ENCODE measurements at places on chromosomes 5 and 9. TPM values are rescaled to one million over a fixed set of nuclear protein-coding genes. Genes with fewer than 3 reads are reported as not detected.

DNA sequence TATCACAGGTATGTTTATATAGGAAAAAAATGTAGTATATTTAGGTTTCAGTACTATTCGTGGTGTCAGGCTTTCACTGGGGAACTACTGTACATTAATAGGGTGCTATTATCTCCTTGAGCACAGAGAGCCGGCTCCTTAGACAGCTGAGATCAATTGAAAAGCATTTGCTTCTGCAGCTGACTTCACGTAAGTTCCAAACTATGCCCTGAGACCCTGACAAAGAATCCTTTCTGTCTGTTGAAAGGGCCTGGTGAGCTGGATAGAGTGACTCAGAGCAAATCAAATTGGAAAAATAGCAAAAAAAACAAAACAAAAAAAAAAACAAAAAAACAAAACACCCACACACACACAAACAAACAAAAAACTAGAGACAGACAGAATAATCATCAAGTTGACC lies 652.0 kb downstream of the MTRR start:
- H3K27me3 ChIP-seq = peaks cover 4% of the 10 kb centered on the region
- no peak overlapping the region for H3K4me3 ChIP-seq
- H3K4me1 ChIP-seq = no peaks in the 10 kb centered on the region
- H3K27ac ChIP-seq = no peak overlapping the region
- H3K36me3 ChIP-seq = no peaks in the 10 kb centered on the region

- no peak overlapping the region for H3K27ac ChIP-seq
- peaks cover 5% of the 10 kb centered on the region for H3K4me1 ChIP-seq
- H3K36me3 ChIP-seq = peaks cover 2% of the 10 kb centered on the region
These were observed 40.3 kb downstream of the SLC24A2 start for GRCh38 chr9:19748278-19749126.

DNA sequence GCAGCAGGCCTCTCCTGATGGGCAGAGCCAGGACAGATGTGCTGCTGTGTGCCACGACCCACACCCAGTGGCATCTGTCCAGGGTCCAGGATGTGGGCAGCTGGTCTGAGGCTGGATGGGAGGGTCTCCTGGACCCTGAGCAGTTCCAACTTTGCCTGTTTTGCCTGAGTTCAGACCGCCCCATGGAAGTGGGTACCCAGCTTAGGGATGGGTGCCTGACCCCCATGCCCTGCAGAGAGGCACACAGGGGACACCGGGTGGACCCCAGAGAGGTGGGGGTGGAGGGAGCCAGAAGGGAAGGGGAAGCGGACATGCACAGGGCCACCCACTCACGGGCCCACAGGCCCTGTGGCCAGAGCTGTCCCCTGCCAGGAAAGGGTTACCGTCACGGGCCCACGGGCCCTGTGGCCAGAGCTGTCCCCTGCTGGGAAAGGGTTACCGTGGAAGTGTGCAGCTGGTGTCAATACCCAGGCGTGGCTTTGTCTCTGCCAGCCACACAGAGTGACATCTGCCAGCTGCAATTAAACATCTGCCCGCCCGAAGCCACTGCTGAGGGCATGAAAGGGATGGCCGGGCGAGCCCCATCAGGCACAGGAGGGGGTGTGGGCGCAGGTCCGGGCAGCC lies 50.0 kb downstream of the NACC2 start:
- H3K27ac ChIP-seq = no peak overlapping the region
- DNase-seq = no peak
- peaks cover 2% of the 10 kb centered on the region for H3K4me1 ChIP-seq
- no peaks in the 10 kb centered on the region for H3K27me3 ChIP-seq

GRCh38 chr5:53784596-53784995 lies 224.2 kb downstream of the NDUFS4 start:
- H3K4me3 ChIP-seq = no peak overlapping the region
- H3K4me1 ChIP-seq = peaks cover 4% of the 10 kb centered on the region
- no peak overlapping the region for H3K27ac ChIP-seq
- H3K36me3 ChIP-seq = no peaks in the 10 kb centered on the region

The F12 gene
- 0.62 TPM for total RNA-seq

The KCNIP1 gene
- not detected for total RNA-seq

- no peak overlapping the region for H3K27ac ChIP-seq
- no peaks in the 10 kb centered on the region for H3K36me3 ChIP-seq
- peaks cover 44% of the 10 kb centered on the region for H3K4me1 ChIP-seq
- no peak overlapping the region for H3K4me3 ChIP-seq
- H3K27me3 ChIP-seq = no peaks in the 10 kb centered on the region
These were observed 6.6 kb downstream of the FBXW11 start for GRCh38 chr5:171999877-172000276.

DNA sequence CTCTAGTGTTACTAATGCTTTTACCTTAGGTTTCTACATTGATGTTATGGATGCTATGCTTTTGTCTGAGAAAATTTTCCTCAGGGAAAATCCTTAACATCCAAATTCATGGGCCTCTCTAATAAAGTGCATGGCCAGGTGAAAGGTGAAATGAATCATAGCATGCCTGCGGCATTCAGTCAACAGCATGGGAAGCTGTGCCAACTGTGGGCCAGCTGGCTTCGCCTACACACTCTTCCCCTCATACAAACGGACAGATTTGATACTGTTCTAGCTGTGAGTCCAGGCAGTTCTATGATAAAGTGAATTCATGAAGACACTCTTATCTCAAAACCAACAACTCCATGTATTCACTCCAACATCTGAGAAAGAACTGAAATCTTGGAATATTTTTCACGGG lies 374.1 kb downstream of the PLK2 start:
- H3K4me3 ChIP-seq = no peak overlapping the region
- H3K36me3 ChIP-seq = no peaks in the 10 kb centered on the region
- peaks cover 17% of the 10 kb centered on the region for H3K27me3 ChIP-seq
- no peak for DNase-seq
